ENCODE measurements at places on chromosomes 2 and 18.

- no peak for DNase-seq
These were observed 191.4 kb downstream of the SH3RF3 start for GRCh38 chr2:109320195-109320922.

DNA sequence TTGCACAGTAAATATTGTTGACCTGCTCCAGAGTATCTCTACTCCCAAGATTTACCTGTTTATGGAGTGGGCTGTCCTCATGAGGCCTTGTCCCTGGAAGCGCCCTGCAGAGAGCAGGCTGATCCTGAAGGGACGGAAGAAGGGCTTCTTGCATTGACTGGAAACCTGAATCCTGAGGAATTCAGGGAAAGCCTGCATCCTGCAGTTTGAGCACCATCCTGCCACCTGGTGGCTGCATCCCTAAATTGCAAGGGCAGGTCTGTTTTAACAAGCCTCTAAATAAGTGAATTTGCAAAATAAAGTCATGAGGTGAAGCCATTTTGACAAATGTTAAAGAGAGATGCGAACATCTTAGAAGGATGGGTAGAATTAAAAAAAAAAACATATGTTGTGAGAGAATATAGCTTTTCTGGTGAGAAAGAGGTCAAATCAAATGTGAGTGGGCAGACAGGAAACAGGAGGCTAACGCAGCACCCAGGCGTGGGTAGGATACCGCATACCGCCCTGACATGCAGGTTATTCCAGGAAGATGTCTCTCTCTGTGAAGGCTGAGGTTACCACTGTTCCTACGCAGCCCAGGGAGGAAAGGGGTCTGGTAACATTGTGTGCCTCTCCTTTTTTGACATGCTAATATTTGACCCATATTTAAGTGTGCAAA, 754.9 kb downstream of the RNF144A start:
- peak; percentile 22 for DNase-seq

DNA sequence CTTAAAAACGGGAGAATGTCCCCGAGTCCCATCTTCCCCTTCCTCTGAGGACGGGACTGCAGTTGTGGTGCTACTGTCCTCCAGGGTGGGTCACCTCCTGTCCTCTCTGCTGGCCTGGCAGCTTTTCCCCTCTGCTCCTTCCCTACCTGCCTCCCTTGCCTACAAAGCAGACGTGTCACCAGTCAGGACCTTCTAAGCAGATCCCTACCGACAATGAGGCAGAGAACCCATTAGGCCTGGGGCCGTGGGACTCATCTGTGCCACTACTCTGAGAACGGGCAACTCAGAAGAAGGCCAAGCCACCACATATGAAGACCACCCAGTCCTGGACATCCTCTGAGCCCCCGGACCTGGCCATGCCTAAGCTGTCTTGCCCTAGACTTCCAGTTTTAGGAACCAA, 103.0 kb upstream of the TEX51 start:
- DNase-seq, result no peak

- no peak for DNase-seq
These were observed 490.8 kb upstream of the PIK3C3 start for GRCh38 chr18:41464278-41464677.

DNA sequence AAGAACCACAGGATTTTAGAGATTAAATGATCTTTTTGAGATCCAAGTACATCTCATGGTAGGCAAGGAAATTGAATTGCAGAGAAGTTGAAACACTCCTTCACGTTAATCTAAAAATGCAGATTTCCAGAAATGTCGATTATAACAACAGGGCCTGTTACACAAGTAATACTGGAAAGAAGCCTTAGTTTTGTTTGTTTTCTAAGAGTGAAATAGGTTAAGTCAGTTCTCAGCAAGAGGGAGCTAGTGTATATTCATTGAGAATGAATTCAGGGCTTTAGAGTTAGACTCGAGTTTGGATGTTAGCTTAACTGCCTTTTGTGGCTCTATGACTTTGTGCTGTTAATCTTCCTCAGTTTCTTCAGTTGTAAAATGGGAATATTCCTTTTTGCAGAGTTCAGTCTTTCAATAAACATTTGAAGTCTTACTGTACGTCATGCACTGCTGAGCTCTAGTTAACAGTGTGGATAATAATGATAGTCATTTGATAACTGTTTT, 926 bp downstream of the NDUFV2 start:
- no peak for DNase-seq

DNA sequence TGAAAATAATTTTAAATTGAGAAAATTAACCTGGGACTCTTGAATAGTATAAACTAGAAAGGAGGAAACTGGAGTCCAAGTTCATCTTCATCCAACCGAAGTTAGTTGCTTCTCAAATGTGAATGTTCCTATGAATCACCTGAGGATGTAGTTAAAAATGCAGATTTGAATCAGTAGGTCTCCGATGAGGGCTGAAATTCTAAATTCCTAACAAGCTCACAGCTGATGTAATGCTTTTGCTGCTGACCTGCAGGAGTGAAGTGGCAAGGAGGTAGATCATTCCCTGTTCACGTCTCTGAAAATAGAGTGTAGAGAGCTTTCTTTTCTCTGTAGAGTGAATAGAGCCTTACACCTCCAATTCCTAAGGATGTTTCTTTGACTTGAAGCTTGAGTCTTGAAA, 685.5 kb downstream of the CPS1 start:
- no peak for DNase-seq

- no peak for DNase-seq
These were observed 182.0 kb upstream of the HNRNPA3 start for GRCh38 chr2:177030451-177031105.
